ENCODE measurements at places on chromosomes 4 and X. TPM values are rescaled to one million over a fixed set of nuclear protein-coding genes. Genes with fewer than 3 reads are reported as not detected.

DNA sequence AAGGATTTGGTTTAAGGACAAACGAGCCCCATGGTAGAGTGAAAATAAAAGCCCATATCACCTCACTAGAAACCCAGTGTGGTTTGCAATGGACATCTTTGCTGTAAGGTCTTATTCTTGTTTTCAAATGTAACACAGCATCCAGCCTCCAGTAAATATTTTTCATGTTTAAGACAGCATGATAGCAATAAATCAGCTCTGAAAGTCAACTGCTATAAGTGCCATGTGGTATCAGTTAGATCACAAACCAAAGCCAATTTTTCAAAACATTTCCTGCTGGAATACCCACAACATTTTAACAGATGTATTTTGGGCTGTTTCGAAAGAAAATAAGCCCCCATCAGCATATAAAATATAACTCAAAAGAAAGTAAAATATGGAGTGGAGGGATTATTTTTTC, 24.0 kb upstream of the SCML1 start:
- no peak for DNase-seq

The GLRA2 gene
- total RNA-seq, result 14.4 TPM

- DNase-seq, result no peak
Observed at GRCh38 chr4:124427095-124427767, 285.3 kb downstream of the ANKRD50 start.

DNA sequence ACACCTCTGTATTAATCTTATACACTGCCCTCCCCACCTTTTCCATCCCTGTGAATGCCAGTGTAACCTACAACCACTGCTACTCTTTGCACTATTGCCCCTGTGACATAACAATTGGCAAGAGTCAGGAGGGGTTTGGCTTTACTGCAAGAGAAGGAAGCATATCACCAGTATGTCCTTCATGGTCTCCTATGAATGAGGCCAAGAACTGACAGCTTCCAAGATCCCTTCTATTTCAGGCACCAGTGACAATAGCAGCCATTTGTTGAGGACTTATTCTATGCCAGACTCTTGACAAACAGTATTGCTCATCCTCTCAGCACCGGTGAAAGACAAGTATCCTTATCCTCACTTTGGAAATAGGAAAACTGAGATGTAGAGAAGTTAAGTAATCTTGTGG, 363.9 kb downstream of the MID1IP1 start:
- DNase-seq, result no peak

GRCh38 chrX:12412561-12412960, 274.3 kb downstream of the FRMPD4 start:
- DNase-seq, result no peak

The IL2RG gene
- 4.5 TPM for total RNA-seq

The C1QTNF7 gene
- total RNA-seq, result 2.1 TPM

GRCh38 chr4:179313823-179314222, 1871.6 kb upstream of the AGA start:
- DNase-seq, result no peak

GRCh38 chr4:17347445-17347844, 164.4 kb downstream of the QDPR start:
- DNase-seq, result no peak

DNA sequence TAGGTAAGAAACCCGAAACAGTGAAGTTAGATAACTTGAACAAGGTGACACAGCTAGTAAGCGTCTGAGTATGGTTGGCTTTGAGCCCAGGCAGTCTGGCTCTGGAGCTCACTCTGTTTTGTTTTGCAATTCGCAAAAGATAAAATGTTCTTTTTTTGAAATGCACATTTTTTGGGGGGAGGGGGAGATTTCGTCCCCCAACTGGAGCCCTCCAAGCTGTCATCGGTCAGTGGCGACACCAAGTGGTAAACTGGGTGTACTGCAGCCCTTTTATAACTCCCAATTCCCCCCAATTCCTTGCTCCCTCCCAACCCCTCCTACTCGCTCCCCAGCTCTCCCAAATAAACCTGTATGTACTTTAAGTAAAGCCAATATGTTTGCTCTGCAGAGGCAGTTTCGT, 2.8 kb upstream of the CLCN5 start:
- peak; percentile 74 for DNase-seq

GRCh38 chrX:81367291-81367690, 165.4 kb downstream of the SH3BGRL start:
- DNase-seq, result no peak

The CENPVL3 gene
- 1.5 TPM for total RNA-seq

The LNX1 gene
- total RNA-seq, result 7.6 TPM

The UGT2B17 gene
- total RNA-seq, result not detected

The ARL13A gene
- total RNA-seq, result not detected

The ERCC6L gene
- 1.7 TPM for total RNA-seq

GRCh38 chrX:49959602-49960001, 37.2 kb downstream of the CLCN5 start:
- no peak for DNase-seq

DNA sequence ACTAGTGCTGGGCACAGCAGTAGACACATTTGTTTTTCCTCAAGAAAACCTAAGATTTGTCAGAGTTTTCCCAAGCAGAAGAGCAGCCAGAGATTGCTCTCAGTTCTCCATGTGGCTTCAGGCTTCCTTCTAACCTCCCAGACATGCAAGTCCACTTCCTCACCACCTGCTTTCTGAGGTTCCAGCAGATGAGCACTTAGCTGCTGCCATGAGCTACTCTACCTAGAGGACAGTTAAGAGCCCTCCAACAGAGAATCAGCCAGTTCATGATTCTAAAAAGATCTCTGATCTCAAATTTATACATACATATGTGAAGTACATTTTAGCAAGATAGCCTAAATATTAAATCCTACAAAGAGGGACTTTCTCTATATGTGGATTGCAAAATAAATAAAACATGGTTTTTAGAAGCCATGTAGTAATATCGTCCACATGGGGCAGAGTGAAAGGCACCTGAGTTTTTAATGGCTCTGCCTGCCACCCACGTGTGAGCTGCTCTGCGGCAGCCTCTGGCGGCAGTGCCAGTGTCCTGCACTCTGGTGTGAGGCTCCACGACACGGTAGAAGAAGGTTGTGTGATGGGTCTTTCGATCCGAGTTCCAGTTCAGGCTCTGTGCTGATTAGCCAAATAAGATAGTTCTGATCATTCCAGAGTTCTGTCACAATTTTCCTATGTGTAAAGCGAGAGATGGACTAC, 10.3 kb downstream of the CYP4V2 start:
- DNase-seq, result no peak

- no peak for DNase-seq
Observed at GRCh38 chrX:12128017-12128416, 10.3 kb upstream of the FRMPD4 start.

The IL2 gene
- not detected for total RNA-seq

DNA sequence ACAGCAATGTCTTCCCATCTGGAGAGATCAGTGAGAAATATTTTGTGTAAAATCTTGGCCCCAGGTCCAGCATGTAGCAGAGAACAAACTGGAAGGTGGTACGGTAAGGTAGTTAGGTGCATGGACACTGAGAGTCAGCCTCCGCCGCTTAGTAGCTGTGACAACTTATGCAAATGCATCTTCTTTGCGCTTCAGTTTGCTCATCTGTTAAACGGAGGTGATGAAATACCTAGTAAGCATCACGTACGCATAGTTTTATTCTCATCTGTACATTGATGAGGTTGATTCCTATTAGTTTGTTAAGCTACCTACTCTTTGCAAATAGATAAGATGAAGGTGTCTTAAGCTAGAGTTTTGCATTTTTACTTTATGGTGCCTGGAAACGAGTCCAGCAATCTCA, 80.0 kb upstream of the MSX1 start:
- no peak for DNase-seq

- DNase-seq, result no peak
Observed at GRCh38 chrX:153765138-153766079, 1.4 kb downstream of the PLXNB3 start.

The FAT4 gene
- 85.5 TPM for total RNA-seq

The TMEM31 gene
- total RNA-seq, result not detected

- DNase-seq, result no peak
Observed at GRCh38 chr4:187127456-187127855, 403.8 kb upstream of the FAT1 start.

DNA sequence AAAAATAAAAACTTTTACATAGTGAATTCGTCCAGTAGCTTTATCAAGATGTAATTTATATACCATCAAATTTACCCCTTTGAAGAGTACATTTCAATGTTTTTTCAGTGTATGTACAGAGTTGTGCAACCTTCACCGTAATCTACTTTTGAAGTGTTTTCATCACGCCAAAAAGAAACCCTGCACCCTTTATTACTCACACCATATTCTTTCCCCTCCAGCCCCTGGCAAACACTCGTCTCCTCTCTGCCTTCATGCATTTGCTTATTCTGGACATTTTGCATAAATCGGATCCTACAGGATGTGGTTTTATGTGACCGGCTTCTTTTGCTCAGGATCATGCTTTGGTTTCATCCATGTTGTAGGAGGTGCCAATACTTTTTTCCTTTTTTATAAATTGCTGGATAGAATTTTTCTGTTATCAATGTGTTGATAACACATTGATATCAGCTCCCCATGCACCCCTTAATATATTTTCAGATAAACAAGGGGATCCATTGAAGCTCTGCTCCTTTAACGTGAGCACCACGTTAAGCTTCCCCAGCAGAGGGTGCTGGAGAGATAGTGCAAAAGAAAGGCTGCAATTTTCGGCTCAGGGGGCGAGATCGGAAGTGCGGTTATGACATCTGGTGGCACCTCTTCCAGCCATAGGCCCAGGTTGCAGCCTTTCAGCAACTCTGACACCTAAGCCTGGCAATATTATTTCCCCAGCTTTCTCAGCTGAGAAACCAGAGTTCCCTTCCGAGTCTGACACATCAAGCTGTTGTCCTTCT, 100.1 kb upstream of the VCX3B start:
- DNase-seq, result no peak

- DNase-seq, result no peak
Observed at GRCh38 chrX:96563646-96564045, 121.0 kb upstream of the DIAPH2 start.

The SRPK3 gene
- 1.3 TPM for total RNA-seq

DNA sequence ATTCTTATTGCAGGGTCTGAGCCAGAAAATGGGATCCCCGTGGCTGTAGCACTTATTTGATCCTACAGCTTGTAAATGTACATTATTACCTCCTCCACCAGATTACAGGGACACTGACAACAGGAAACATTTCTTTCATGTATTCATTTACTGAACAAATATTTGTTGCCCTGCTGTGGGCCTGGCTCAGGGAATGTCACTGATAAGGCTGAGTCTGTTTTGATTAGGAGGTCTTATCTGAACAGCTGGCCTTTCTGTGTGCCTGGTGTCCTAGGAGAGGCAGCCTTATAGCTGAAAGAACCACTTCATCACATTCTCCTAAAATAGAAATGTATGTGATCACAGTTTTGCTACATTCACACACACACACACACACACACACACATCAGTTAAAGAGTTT, 45.5 kb upstream of the PROM1 start:
- no peak for DNase-seq

GRCh38 chrX:861921-862320, 231.3 kb downstream of the SHOX start:
- no peak for DNase-seq

DNA sequence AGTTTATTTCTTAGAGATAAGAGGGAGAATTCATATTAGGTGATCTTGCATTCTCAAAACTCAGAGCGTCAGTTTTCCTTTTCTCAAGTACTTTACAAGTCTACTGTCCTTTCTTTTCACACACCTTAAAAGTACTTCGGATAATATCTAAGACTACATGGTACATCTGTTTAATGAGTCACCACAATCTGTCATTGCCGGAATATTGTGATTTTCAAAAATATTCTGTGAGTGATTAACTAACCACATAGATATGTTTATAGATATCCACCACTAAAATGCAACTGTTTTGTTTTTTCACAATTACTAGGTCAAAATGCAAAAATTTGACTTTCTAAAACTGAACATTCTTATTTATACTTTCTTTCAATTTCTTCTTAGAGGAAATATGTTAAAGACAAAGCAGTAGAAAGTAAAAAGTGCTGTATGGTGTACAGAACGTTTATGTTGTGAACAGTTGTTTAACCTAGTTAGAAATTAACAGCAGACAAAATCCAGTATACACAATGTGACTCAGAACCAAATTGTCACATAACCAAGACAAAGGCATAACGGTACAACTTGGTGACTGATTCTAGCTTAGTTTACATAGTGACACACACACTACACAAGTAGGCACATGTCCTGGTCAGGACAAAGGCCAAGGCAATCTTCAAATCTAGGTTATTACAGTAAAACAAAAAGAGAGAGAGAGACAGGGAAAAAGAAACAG, 482.9 kb downstream of the NAF1 start:
- no peak for DNase-seq

The ADRA2C gene
- total RNA-seq, result 7.5 TPM

DNA sequence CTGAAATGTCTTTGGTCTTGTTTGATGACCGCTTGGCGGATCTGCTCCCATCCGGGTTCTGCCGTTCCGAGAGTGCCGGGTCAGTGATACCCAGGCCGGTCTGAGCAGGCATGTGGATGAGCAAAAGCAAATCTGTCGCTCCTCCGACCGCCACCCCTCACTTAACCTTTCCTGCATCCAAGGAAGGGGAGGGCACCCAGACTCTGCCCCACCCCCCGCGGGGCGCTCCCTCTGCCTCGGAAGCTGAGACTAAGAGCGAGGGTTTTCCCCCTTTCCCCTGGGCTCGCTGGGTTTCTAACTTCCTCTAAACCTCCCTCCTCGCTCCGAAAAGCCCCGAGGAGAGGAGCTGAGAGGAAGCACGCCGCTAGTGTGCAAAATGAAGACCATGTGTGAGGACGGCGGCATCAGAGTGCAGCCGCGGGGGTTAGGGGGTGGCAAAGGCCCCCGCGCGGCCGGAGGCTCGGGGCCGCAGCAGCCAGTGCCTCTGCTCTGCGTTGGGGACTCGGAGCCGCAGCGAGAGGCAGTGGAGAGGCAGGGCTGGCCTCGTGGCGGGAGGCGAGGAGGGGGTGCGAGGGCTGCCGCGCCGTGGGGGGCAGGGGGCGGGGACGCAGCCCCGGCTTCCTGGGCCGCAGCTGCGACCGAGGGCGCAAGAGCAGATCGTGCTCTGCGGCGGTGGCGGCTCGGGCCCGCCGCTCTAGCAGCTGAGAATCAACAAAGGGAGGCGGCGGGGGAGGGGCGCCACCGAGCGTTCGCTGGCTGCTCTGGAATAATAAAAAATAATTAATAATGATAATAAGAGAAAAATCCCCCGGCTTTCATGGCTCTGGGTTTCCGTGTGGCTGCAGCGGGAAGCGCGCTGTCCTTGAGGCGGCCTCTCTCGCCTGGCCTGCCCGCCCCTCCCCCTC, 55.8 kb upstream of the BCOR start:
- no peak for DNase-seq

- DNase-seq, result no peak
Observed at GRCh38 chrX:153624196-153625091, 22.6 kb upstream of the DUSP9 start.

The ETDA gene
- not detected for total RNA-seq

GRCh38 chr4:110663206-110663605, 40.3 kb upstream of the PITX2 start:
- DNase-seq, result no peak

DNA sequence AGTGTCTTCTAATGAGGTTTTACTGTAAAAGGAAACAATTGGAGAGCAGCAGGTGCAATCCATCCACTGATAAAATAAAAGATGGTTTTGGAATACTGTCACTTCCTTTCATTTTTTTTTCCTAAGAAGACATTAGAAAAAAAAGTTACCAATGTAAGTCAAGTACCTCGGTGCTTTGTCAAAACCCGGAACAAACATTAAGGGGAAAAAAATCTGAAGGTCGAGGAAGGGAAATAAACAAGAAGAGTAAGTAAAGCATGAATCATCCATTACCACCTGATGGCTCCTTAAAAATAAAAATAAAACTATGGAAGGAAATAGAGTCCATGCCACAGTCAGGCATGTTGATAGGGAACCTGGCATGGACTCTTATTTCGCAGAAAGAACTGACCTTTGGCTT, 15.3 kb upstream of the XPNPEP2 start:
- no peak for DNase-seq

GRCh38 chr4:178414042-178414441, 971.8 kb upstream of the AGA start:
- no peak for DNase-seq

The FAM133A gene
- total RNA-seq, result 2.4 TPM

Data from spinal cord (tissue), 10 donors.